CD4-positive, alpha-beta T cell treated with Interleukin-10 for 1 hour (primary cell): ENCODE measurements at places on chromosomes 11 and 22.

GRCh38 chr22:41398921-41399320 is 17.2 kb downstream of the TEF start:
- DNase-seq: no peak

GRCh38 chr11:113261709-113262475 is 52.5 kb upstream of the TTC12 start:
- no peak for DNase-seq

- peak; percentile 49 for DNase-seq
These were observed 11.2 kb upstream of the IGLL1 start for GRCh38 chr22:23591201-23591791.

- no peak for DNase-seq
These were observed 14.3 kb downstream of the PISD start for GRCh38 chr22:31647523-31648320.

- DNase-seq: no peak
These were observed 90.4 kb downstream of the GRIA4 start for GRCh38 chr11:105700271-105700670.
